Neural crest cell (in vitro differentiated cells): ENCODE measurements at places on chromosomes 4 and X. TPM values are rescaled to one million over a fixed set of nuclear protein-coding genes. Genes with fewer than 3 reads are reported as not detected.

- DNase-seq: no peak
These were observed 121.3 kb downstream of the NWD2 start for GRCh38 chr4:37365888-37366287.

GRCh38 chrX:39514801-39515200 lies 583.0 kb downstream of the BCOR start:
- no peak for DNase-seq

- no peak for DNase-seq
These were observed 37.9 kb downstream of the LDB2 start for GRCh38 chr4:16860516-16860915.

DNA sequence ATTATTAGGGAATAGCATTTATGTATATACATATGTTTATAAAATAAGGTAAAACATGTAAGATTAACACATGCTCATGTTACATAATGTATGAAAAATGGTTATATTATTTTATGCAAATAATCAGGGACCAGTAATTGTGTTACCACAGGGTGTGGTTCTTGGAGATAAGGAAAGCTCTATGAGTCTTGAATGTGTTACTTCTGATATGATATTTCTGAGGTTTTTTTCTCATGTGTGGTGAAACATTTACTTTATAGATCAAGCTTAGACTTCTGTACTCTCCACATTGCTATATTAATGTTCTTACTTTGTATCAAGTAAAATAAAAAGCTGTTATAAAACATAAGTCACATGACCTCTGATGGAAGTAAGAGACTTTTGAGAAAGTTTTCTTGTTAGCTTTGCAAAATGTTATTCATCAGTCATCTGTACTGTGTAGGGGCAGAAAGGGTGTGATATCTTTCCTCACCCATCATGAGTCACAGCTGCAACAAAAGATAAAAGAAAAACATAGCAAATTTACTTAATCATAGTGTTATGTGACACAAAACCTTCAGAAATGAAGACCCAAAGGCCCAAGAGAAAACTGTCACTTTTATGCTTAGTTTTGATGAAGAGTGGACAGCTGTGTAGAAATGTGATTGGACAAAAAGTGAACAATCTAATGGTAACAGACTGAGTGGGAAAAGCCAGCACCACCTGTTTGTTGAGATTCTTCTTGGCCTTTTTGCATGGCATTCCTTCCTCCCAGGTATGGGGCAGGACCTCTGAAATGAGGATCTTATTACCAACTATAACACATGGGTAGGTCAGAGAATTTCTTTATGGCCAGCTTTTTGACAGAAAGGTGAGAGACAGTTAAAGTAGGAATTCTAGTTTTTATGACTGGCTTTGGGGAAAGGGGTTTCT lies 632.3 kb downstream of the PDHA2 start:
- no peak for DNase-seq

- DNase-seq: no peak
These were observed 69.3 kb downstream of the MTMR1 start for GRCh38 chrX:150762258-150763165.

GRCh38 chrX:111465669-111466068 lies 45.8 kb upstream of the SERTM2 start:
- no peak for DNase-seq

The TMEM129 gene
- 36.6 and 37.4 TPM in 2 replicates for total RNA-seq

The MAGEA12 gene
- not detected in 2 replicates for total RNA-seq
